ENCODE measurements at places on chromosomes 2 and 18.

GRCh38 chr2:179036353-179036905 lies 13.5 kb downstream of the CCDC141 start:
- no peak for DNase-seq

GRCh38 chr2:151786483-151786882 lies 41.7 kb downstream of the ARL5A start:
- DNase-seq: no peak

- no peak for DNase-seq
Observed at GRCh38 chr2:40240070-40240469, 211.8 kb downstream of the SLC8A1 start.

DNA sequence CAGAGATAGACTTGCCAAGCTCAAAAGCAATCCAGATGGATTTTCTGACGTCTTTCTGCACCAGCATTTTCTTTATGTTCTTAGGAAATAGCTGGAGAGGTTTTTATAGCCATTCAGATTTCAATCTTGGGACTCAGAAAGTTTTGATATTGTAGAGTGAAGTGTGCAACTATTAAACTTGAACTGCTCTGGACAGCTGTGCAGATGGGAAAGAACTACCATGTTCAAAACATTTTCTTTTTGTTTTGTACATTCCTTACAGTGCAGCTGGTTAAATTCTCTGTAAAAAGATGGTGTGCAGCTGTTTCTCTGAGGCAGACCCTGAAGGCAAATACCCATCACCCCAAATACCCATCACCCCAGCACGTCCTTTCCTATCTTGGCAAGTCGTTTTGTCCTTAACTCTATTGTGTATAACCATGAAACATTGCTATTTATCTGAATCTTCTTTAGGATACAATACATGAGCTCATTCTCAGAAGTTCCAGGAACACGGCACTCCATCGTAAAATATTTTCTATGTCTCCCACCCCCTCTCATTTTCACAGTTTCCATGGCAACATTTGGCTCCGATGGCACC lies 38.8 kb downstream of the AQP4 start:
- DNase-seq: no peak

- no peak for DNase-seq
Observed at GRCh38 chr2:105144941-105145300, 96.6 kb upstream of the GPR45 start.

- DNase-seq: no peak
Observed at GRCh38 chr2:178830451-178830850, 23.2 kb upstream of the TTN start.

DNA sequence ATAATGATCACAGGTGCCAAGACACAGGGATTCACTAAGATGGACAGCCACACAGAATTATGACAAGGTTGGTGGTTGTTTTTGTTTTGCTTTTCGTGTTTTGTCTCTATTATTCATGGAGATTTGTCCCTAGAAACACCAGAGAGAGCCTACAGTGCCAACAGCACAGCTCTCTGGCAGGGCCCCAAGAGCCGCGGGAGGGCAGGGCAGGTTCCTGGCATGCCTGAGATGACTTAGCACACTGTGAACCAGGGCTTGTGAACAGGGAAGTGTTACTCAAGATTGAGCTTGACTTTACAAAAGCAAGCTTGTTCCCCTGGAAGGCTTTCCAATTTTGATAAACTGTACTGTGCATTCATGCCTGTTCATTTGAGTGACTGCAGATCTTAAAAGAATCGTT lies 437.4 kb upstream of the SALL3 start:
- no peak for DNase-seq

GRCh38 chr2:225558399-225559071 lies 159.0 kb downstream of the NYAP2 start:
- no peak for DNase-seq

DNA sequence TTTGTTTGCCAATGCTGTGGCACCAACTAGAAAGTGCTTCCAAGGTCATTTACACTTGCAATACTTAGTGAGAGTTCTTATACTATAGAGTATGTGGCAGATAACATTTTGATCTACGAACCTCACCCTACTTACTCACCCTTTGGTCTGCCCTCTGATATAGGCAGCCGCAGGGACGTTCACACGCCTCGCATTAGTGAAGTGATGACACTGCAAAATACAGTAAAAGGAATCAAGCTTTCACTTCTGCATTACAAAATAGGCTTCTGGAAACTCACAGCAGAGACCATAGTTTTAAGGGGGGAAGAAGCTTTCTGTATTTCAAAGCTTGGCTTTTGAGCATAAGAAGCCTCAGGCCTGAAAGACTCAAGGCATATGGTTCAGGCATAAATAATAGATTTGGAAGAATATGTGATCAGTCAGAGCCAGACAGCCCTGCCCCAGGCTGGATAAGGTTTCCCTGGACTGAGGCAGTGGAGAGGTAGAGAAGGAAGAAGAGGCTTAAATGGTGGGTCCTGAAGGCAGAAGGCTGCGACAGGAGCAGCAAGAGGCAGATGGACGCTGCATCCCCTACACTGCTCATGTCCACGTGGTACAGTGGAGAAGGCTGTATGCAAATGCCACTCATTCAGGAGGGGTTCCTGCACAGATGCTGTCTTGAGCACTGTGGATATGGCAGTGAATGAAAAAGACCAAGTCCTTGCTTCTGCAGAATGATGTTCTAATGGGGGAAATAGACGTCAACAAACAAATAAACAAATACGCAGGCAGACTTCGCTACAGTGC lies 63.1 kb downstream of the FECH start:
- no peak for DNase-seq

GRCh38 chr2:190415794-190416775 lies 7.9 kb downstream of the MFSD6 start:
- DNase-seq: no peak

- no peak for DNase-seq
Observed at GRCh38 chr18:37484983-37485834, 80.4 kb downstream of the CELF4 start.

- no peak for DNase-seq
Observed at GRCh38 chr2:30763151-30763660, 44.0 kb downstream of the CAPN13 start.

DNA sequence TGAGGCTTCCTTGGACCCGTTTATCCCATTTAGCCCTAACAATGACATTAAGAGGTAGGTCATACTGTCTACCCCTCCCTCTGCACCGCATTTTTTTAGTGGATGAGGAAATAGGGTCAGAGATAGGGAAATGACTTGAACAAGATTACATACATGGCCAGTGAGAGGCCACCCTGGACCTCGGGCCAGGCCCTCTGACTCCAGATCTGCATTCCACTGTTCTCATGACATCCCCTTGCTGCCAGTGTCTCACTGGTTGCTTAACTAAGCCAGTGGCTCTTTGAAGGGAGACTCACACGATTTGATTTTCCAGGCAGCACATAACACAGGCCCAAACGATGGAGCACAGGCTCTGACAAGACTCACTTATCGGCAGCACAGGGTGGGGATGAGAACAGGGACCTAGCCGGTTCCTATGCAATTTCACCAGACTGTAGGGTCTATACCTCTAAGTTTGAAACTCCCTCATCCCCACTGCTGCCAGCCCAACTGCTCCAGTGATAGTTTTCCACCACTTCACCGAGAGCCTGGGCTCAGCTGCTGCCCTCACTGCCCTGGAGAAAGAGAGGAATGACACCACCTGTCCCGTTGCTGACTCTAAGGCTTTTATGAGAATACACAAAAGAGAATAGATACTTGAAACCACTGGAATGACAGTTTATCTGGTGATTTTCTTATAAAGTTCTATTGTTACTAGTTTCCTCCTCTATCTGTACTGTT lies 82.5 kb downstream of the TMEM247 start:
- DNase-seq: no peak

All from activated T-helper 1 cell treated with Interleukin-2 at 50 U/mL for 16 hours (primary cell).